ENCODE measurements at places on chromosomes 7 and 10.

- no peak for DNase-seq
Observed at GRCh38 chr7:50068850-50069551, 24.0 kb downstream of the ZPBP start.

DNA sequence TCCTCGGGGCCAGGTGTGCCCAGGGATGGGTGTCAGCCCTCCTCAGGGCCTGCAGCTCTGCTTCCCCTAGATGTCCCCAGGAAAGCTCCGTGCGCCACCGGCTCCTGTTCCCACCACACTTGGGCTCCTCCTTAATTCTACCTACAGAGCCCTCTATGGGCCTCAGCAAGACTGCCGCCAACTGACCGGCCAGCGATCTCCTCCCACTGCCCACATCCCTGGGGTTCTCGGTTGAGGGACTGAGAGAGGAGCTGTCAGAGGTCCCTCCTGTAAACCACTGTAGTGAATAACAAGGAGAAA is 5.3 kb upstream of the LDB3 start:
- no peak for DNase-seq

GRCh38 chr7:51311166-51311565 is 5.4 kb downstream of the COBL start:
- no peak for DNase-seq

- DNase-seq: no peak
Observed at GRCh38 chr10:69685802-69686585, 55.9 kb downstream of the FAM241B start.

GRCh38 chr10:130967161-130967560 is 344.4 kb downstream of the TCERG1L start:
- no peak for DNase-seq

DNA sequence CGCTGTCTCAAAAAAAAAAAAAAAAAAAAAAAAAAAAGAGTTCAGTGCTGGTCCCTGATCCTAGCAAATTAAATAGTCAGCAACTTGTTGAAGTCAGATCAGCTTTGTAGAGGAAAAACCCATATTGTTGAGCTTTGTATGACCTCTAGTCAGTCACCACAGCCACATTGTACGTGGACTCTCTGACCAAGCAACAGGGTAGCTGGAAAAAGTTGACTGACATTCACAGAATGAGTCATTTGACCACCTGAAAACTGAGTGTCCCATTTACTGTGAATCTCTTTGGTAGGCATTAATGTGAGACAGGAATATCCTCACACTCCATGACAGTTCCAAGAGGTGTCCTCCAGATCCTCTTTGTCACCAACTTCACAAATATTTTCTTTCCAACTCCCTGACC is 371.1 kb downstream of the LRRTM3 start:
- no peak for DNase-seq

- no peak for DNase-seq
Observed at GRCh38 chr7:101586078-101586905, 42.8 kb downstream of the MYL10 start.

- no peak for DNase-seq
Observed at GRCh38 chr10:51079331-51079730, 5.0 kb downstream of the PRKG1 start.

DNA sequence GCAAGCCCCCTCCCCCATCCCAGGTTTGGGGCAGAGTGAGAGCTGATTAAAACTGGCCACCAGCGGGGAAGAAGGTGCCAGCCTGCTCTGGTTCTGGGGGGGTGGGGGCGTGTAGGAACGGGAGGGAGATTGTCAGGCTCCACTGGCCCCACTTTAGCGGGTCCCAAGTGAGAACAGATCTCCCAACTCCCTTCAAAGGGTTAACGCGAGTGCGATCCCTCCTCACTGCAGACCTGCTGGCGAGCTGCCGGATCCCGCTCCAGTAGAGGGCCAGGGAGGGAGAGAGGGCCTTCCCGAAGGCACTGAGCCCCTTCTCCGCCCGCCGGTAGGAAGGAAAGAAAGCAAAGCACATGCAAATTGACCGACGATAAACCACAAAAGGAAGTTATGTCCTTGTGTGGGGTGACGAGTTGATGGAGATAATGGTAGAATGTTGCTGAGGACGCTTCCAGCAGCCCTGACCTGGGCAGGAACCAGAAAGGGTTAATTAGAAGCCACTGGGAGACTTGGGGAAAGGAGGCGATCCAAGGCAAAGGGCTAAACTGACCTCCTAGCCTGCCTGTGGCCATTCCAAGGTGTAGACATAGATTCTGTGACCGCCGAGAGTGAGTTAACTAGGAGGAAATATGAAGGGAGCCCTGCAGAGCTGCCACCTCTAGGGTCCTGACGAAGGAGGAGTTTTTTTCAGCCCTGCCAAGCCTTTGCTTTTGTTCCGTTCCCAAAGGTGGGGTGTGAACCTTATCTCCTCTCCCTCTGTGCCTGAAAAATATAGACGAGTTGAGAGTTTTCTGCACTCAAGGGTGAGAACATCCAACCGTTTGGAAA is 1.5 kb downstream of the NRG3 start:
- DNase-seq: no peak

DNA sequence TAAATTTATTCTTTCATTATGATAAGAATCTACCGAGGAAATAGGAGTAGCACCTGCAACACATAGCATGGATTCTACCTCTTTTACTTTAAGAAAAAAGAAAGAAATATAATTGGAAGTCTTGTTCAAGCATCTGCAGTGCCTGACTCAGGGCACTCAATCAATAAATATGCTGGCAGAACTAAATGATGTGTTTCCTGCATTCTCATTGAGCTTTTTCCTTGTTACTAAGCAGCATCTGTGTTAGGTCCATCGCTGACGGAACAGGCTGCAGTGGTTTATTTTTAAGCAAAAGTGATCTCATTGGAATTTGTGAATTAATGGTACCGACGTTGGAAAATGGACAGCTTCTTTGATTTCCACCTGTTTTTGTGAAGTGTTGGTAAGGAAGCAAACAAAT is 417.5 kb downstream of the DPP6 start:
- no peak for DNase-seq

GRCh38 chr7:118232837-118233236 is 8.3 kb downstream of the ANKRD7 start:
- DNase-seq: no peak

DNA sequence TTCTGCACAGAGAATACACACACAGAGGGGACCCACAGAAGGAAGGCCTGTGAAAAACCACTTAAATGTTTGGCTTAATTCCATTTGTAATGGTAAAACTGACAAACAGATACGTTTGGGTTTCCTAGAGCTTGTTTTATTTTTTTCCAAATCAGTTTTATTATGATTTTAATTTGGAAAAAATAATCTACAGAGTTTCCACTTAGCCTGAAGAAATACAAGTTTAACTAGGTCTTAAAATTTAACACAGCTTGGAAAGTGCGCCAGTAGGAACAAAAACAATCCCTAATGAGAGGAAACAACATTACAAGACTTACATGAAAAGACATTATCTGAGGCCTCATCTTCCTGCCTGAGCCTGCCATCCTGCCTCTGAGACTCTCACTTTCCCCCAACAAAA is 58.5 kb upstream of the CARD11 start:
- DNase-seq: no peak

Data from activated T-cell treated with anti-CD3 and anti-CD28 coated beads for 24 hours (primary cell).